Vagina (tissue), 2 donors: ENCODE measurements at places on chromosomes 16 and 17. TPM values are rescaled to one million over a fixed set of nuclear protein-coding genes. Genes with fewer than 3 reads are reported as not detected.

GRCh38 chr17:63772801-63773271, 561 bp downstream of the CCDC47 start:
- DNase-seq, result no peak

DNA sequence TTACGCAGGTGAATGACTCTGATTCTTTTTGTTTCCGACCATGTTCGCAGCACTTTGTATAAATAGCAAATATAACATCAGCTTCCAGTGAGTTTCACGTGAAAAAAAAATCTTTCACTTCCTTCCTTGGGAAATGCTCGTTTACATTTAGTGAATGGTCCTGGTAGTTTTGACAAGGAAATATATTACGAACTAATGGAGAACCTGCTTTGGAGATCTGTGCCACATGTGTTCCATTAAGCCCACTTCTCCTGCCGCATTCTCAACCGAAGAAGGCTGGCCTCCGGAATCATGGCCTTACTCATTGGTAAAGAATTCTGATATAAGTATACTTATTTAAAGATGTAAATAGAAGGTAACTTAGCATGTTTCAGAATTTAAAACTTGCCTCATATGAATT, 3.6 kb downstream of the CRAMP1 start:
- no peak for DNase-seq

DNA sequence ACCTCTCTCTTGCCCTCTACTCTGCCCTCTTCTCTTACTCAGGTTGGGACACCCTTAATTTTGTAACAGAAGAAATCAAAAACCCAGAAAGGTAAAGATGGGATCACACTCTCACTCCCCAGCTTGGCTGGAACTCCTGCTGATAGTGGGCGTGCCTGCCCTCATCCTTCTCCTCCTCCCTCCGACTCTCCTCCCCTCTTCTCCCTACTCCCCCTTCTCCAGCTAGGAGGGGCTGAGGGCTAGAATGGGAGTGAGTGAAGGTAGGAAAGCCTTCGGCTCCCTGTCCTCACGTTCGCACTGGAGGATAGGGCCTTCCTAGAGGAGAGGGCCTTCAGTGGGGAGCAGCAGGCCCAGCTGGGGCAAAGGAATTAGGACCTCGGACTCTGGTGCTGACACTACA, 20.3 kb downstream of the SLC7A6OS start:
- DNase-seq, result no peak

DNA sequence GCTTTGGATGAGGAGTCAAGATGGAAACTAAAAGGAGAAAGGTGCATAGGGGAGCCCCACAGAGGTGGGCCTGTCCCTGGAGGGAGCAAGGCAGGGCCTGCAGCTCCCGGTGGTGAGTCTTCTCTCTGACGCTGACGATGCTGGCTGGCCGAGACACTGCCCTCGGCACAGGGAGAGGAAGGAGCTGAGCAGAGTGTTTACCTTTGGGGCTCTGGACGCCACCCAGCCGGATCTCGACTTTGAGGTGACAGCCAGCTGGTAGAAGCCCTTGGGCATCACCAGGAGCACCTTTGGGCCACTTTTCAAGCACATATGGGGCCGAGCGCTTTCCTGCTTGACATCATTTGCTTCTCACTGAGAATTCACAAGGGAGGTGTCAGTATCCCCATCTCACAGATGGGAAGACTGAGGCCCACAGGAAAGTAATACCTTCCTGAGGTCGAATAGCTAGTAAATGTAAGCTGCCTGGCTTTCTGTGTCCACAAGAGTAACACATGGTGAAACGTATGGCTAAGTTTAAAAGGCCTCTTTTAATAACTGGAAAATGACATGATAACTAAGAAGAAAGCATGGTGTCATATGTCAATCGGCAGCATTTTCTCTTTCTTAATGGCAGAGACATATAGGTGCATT, 294.3 kb upstream of the TNRC6C start:
- no peak for DNase-seq

GRCh38 chr17:82039695-82040299, 2.3 kb upstream of the DCXR start:
- no peak for DNase-seq

- DNase-seq, result no peak
These were observed 445 bp upstream of the DBNDD1 start for GRCh38 chr16:90019543-90020259.

Gene CRISPLD2
- total RNA-seq, result 320 TPM

- DNase-seq, result no peak
These were observed 38.8 kb downstream of the C16orf95 start for GRCh38 chr16:87278191-87279093.

- DNase-seq, result no peak
These were observed 3.5 kb downstream of the CTRB1 start for GRCh38 chr16:75222271-75222783.

GRCh38 chr16:7914748-7915147, 582.1 kb downstream of the RBFOX1 start:
- no peak for DNase-seq

Gene SLC52A1
- 0.49 TPM for total RNA-seq

GRCh38 chr17:83137523-83137922, 58.1 kb downstream of the METRNL start:
- no peak for DNase-seq

DNA sequence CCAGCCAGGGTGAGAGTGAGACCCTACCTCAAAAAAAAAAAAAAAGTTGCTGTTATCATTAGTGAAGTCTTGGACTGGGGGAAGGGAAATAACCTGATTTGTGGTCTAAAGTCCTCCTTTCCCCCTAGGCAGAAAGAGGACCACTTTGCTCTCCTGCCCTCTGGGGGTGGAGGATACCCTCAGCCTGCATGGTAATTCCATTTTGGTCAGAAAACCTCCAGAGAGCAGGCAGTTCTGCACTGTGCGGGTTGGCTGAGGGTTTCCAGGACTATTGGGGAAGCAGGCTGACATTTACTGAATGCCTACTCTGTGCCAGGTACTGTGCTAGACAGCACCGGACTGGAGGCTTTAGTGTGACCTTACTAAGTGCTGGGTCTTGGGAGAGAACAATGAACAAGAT, 2.6 kb downstream of the ADAP2 start:
- DNase-seq, result no peak
